ENCODE measurements at places on chromosomes 12 and 14. TPM values are rescaled to one million over a fixed set of nuclear protein-coding genes. Genes with fewer than 3 reads are reported as not detected.

FNTB gene
- 8.9 TPM for total RNA-seq

NUP37 gene
- total RNA-seq = 25.0 TPM

ZDHHC22 gene
- total RNA-seq = not detected

CEP170B gene
- 69.3 TPM for total RNA-seq

IFI27L2 gene
- total RNA-seq = 52.3 TPM

BDKRB2 gene
- total RNA-seq = 0.05 TPM

TPCN1 gene
- total RNA-seq = 36.3 TPM

SERPINA9 gene
- total RNA-seq = not detected

RDH16 gene
- not detected for total RNA-seq

Measured in HT-29 (cell line).